ENCODE measurements at places on chromosomes 6 and 20. TPM values are rescaled to one million over a fixed set of nuclear protein-coding genes. Genes with fewer than 3 reads are reported as not detected.

Gene CST7
- total RNA-seq = not detected

Gene TMEM14A
- total RNA-seq = 29.7 TPM

Gene TAP2
- 5.1 TPM for total RNA-seq

- peak overlapping the region; percentile 4 for H3K4me3 ChIP-seq
- peaks cover 24% of the 10 kb centered on the region for H3K4me1 ChIP-seq
- DNase-seq = no peak
- peak overlapping the region; percentile 93 for H3K27ac ChIP-seq
- H3K27me3 ChIP-seq = peaks cover 3% of the 10 kb centered on the region
Observed at GRCh38 chr6:70398783-70399728, 14.3 kb upstream of the FAM135A start.

DNA sequence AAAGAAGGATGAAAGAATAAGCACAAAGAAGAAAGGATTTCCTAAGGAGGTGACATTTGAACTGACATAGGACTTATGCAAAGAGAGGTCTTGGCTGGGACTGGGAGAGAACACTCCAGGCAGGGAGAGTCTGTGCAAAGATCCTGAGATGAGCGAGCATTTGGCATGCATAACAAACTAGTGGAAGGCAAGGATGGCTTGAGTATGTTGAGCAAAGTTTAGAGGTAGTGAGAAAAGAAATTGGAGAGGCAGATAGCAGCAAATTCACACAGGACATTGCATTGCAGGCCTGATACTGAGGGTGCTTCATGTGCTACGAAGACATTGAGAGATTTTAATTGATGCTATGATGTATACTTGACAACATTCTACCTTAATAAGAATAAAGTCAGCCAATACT lies 237.8 kb downstream of the ZNF217 start:
- H3K4me3 ChIP-seq = no peak overlapping the region
- no peaks in the 10 kb centered on the region for H3K27me3 ChIP-seq
- H3K36me3 ChIP-seq = peaks cover 8% of the 10 kb centered on the region
- no peaks in the 10 kb centered on the region for H3K4me1 ChIP-seq
